ENCODE measurements at places on chromosomes 1 and 21.
A peak's percentile ranks its signal among the peaks of the same experiment; 100 is the strongest.

DNA sequence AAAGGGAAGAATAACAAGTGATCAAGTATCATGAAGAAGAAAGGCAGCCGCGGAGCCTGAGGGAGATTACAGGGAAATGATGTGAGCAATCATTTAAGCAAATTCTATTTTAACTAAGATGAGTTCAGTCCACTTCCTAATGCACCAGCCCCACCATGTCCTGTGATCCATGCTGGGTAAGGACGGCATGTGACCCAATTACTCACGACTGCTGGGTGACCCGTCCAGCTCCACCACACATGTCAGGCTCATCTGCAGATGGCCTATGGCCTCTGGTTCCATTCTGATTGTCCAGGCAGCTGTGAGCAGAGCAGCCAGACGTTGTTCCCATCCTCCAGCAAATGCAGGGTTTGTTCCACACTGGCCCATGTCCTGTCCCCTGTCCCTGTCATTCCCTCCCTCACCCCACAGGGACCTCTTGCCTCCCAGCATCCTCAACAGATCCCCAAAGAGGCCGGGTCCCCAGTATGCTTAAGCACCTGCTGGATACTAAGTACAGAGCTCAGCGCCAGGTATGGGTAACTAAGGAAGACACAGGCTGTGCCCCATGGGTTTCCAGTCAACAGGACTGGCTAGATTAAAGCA, 87.9 kb downstream of the MATN1 start:
- DNase-seq, result no peak

DNA sequence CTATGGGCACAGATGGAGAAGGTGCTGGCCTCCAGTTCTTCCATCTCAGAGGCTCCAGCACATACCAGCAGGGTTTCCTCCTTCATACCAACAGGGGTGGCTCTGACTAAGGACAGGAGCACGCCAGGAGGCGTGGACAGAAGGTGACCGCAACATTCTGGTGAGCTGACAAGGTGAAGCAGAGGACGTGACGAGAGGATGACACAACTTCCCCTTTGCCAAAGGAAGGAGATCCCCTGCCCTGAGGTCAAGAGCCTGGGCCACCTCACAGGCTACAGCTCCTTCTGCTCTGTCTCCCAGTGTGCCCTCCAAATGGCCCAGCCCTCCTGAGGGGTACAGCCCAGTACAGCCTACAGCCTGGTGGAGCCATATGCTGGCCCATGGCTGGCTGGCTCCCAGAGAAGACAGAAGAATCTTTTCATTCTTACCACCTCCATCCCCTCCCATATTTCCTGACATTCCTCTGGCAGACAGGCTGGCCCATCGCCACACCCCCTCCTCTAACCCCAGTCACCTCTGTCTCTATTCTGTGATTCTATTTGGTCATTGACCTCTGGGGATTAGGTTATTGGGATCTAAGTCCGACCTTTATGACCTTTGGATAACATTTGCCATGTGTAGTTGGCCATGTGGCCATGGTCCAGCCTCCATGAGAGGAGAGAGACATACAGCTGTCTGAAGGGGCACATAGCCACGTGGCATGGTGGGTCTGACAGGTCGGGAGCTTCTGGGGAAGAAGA, 5.1 kb upstream of the LAMB3 start:
- no peak for DNase-seq

GRCh38 chr21:46051821-46052675, 45.9 kb upstream of the COL6A2 start:
- DNase-seq, result no peak

GRCh38 chr1:177181631-177182291, 11.0 kb downstream of the BRINP2 start:
- no peak for DNase-seq

DNA sequence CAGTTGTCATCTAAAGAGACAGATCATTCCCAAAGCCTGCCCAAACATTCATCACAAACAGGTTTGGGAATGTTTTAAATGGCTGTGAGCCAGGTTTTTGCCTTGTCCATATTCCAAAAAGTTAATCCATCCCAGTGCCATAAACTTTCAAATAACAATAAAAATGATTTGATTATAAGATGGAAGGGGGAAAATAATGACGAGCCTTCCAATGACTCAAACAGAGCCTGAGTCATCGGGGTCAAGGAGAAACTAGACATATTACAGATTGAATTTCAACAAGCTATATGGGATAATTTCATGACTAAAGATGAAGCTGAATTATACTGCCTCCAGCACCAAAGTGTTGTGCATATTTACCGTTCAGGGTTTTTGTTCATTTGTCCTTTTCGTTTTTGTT, 195.8 kb upstream of the PKN2 start:
- no peak for DNase-seq

- no peak for DNase-seq
Measured at GRCh38 chr1:161092621-161093028, 3.3 kb upstream of the NECTIN4 start.

- DNase-seq, result no peak
Measured at GRCh38 chr1:6448749-6449631, 17.0 kb downstream of the TNFRSF25 start.

- DNase-seq, result no peak
Measured at GRCh38 chr1:998745-998994, 1.2 kb downstream of the HES4 start.

DNA sequence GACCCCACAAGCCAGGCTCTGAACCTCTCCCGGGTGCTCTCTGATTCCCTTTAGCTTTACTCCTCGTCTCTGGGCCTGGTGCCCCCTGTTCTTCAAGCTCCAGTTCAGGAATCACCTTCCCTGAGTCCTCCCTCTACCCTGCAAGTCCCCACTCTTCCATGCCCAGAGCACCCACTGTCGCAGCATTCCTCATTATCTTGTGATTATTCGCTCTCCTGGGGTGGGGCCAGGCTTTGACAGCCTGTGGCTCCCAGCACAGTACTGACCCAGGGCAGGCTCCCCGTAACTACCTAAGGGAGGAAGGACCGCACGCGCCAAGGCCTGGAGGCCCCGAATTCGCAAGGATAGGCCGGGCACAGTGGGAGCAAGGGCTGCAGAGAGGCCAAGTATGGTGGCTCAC, 734 bp upstream of the C1orf210 start:
- no peak for DNase-seq

DNA sequence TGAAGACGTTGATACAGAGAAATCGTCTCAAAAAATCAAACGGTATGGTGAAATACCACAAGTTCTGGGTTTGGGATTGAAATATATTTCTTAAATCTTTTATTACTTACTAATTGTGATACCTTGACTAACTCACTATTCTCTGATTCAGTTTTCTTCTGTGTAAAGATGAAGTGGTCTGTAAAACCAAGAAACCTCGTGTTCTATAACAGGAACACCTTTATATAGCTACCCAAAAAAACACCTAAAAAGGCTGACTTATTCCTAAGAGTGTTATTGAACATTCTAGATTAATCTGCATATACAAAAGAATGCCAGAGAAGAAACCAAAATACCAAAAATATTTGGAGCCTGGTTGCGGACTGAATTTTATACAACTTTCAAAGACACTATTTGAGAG, 721 bp downstream of the LRRIQ3 start:
- DNase-seq, result no peak

GRCh38 chr1:32122151-32122550, 14.3 kb downstream of the KPNA6 start:
- no peak for DNase-seq

GRCh38 chr1:36401602-36402503, 4.1 kb upstream of the LSM10 start:
- no peak for DNase-seq

- no peak for DNase-seq
Measured at GRCh38 chr1:227897704-227898438, 49.9 kb downstream of the WNT9A start.

GRCh38 chr1:220767312-220768125, 19.2 kb upstream of the MTARC1 start:
- DNase-seq, result no peak

- DNase-seq, result peak; percentile 21
Measured at GRCh38 chr1:59043796-59044195, 253.1 kb upstream of the FGGY start.

- DNase-seq, result no peak
Measured at GRCh38 chr1:46362158-46362557, 21.6 kb downstream of the NSUN4 start.

- DNase-seq, result no peak
Measured at GRCh38 chr1:183306317-183307042, 111.7 kb downstream of the NMNAT2 start.

- no peak for DNase-seq
Measured at GRCh38 chr21:42567861-42568260, 54.2 kb downstream of the SLC37A1 start.

DNA sequence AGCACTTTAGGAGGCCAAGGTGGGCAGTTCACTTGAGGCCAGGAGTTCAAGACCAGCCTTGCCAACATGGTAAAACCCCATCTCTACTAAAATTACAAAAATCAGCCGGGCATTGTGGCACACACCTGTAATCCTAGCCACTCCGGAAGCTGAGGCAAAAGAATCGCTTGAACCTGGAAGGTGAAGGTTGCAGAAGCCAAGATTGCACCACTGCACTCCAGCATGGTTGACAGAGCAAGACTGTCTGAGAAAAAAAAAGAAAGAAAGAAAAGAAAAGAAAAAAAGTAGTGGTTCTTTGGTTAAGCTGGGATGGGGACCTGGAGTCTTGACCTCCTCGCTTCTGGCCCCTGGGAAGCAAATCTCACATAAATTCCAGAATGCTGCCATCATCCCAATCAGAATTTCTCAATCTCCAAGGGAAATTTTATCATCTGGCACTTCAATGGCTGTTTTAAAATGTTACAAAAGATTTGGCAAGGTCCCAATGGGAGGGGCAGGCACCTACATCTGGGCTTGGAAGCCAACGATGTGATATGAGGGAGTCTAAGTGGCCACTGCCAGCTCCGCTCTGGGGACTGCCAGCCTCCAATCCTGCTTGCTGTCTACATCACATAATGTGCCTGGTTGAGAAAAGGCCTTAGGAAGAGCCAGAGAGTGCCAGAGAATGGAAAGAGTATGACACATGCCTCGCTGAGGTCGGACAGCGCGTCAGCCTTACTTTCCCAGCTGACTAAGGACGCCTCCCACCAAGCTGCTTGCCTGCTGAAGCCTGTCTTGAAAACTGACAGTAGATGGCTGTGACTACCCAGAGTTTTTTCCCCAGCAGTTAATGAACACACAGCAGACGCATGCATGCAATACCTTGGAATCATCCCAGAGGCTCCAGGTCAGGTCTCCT, 42.1 kb upstream of the SRP9 start:
- DNase-seq, result peak; percentile 70

- no peak for DNase-seq
Measured at GRCh38 chr1:169873582-169874199, 20.0 kb downstream of the SCYL3 start.

DNA sequence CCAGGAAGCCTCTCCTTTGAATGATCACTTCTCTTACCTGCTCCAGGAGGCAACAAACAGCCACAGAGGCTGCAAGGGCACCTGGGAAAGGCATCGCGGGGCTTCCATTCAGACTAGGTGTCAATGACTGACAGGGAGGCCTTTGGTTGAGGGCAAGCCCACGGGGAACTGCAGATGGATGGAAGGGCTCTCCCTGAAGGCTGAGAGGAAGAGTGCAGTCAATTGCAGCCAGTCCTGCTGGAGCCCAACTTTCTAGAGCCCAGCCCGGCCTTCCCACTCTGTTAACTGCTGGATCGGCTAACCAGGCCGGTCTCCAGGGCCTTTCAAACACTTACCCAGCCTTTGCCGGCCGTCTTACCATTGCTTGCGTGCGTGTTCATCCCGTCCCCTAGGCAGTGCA, 89.3 kb downstream of the LACTBL1 start:
- no peak for DNase-seq

GRCh38 chr1:235503403-235504121, 690 bp downstream of the B3GALNT2 start:
- no peak for DNase-seq

DNA sequence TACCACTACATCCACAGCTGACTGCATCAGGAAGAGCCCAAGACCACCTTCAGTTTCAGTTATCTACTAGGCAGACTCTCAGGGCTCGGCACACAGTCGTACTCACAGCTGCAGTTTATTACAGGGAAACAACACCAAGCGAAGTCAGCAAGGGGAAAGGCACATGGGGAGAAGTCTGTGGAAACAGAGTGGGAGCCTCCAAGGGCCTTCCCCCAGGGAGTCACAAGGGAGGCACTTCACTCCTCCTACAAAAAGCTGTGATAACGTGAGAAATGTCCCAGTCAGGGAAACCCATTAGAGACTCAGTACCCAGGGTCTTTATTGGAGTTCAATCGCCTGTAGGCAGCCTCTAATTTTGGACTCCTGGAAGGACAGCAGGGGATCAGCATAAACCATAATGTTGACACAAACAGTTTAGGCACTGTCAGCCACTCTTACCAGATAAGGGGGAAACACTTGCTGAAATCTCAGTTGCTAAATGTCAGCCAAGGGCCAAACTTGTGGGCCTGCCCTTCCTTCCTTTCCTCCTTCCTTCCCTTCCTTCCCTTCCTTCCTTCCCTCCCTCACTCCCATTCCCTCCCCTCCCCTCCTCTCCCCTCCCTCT, 444.0 kb downstream of the SMYD3 start:
- no peak for DNase-seq

- no peak for DNase-seq
Measured at GRCh38 chr1:3459051-3459908, 4.8 kb downstream of the ARHGEF16 start.

DNA sequence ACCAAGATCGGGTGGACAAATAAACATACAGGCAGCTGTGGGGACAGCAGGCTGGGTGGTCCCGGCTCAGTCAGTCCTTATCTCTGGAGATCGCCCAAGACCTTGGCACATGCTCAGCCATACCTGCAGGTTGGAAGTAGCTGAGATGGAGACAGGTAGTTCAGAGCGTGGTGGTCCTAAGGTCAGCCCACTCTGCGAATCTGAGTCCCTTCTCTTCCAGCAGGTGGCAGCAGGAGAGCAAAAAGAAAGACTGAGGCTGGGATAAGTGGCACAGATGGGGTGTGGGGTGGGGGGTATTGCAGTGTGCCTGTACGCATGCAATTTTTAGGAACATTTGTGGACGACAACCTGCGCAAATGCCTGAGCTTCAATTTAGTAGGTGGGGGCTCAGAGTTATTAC, 104.9 kb downstream of the TENT5C start:
- no peak for DNase-seq

GRCh38 chr1:228101994-228102790, 933 bp downstream of the C1orf35 start:
- no peak for DNase-seq

DNA sequence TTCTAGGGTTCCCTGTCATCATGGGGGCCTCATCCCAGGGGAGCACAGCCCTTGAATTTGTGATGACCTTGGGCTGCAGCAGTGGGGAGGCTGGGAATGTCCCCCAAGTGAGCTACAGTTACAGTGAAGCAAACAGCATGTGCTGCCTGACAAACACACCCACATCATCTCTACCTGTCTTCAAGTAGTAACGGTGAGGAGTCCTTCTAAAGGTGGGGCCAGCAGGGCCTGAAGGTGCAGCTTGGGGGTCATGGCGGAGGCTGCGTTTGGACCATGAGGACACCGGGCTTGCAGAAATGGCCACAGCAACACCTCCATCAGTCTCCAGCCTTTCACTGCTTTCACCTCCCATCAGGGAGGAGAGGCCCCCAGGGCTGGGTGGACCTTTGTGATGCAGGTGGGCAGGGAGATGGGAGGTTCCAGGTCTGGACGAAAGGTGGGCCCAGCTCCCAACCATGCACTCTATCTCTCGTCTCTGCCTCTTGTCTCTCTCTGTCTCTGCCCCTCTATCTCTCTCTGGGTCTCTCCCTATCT, 55.7 kb downstream of the WNT9A start:
- DNase-seq, result no peak

Measured in retinal pigment epithelial cell (primary cell).